ENCODE measurements at places on chromosomes 5 and 9.

DNA sequence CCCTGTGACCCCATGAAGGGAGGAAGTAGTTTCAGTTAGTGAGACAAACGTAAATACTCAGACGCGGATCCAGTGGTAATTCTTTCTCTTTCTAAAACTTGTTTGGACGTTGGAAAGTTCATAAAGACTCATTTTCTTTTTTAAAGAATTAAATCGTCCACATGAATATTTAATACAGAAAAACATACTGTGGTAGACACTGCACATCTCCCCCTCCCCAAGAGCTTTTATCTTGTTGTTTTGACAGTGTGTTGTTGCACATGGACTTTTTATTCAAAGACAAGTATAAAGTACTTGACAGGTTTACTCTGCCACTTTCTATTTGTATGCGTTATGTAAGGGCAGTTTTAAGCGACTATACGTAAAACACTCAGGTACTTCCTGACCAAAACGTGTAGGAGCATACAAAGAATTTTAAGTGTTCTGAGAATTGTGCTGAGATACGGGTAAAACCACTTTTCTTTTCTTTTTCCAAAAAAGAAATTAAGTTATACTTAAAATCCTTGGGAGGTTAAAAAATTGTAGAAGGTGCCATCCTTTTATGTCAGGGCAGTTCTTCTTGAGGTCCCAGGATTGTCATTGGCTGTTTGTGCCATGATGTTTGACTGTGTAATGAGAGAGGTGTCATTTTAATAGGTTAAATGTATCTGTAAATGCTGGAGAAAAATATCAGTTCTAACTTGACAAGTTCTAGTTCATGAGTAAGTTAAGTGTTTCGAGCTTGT is 1.3 kb downstream of the NIPBL start:
- DNase-seq, result no peak

- no peak for DNase-seq
Observed at GRCh38 chr9:1454211-1454610, 404.1 kb downstream of the DMRT2 start.

- no peak for DNase-seq
Observed at GRCh38 chr9:135968083-135968476, 6.9 kb upstream of the UBAC1 start.

DNA sequence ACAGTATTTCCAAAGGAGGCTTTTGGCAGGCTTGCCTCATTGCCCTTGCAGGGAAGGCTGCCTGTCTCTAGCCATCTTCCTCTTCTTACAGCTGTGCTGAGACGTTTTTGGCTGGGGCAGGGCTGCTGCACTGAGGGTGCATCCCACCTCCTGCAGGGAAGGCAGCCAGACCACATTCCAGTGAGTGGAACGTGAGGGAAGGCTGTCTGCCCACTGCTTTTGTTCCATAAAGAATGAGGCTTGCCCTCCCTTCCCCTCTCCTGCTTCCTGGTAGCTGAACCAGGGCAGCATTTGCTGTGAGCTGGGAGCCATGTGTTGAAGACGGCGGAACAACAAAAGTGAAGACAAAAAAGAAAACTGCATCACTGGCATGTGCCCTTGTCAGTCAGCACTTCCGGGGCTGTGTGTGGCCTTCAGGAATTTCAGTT is 16.8 kb downstream of the MGAT1 start:
- DNase-seq, result no peak

DNA sequence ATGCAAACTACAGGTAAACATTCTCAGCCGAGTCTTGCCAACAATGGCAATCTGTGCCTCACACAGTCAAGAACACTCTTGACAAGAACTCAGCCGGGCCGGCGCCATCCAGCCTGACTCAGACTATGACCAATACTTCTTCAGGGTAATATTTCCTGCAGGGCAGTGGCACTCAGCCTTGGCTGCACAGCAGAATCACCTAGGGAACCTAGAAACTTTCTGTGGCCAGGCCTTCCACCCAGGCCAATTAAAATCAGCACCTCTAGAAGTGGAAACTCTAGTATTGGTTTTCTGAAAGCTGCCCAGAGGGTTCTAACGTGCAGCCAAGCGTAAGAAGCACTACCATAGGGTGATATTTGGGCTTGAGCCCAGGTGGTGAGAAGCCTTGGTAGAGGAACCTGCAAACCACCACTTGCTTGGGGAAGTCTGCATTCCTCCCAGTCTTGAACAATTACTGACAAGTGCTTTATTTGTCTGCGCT is 120.6 kb downstream of the TTLL11 start:
- no peak for DNase-seq

DNA sequence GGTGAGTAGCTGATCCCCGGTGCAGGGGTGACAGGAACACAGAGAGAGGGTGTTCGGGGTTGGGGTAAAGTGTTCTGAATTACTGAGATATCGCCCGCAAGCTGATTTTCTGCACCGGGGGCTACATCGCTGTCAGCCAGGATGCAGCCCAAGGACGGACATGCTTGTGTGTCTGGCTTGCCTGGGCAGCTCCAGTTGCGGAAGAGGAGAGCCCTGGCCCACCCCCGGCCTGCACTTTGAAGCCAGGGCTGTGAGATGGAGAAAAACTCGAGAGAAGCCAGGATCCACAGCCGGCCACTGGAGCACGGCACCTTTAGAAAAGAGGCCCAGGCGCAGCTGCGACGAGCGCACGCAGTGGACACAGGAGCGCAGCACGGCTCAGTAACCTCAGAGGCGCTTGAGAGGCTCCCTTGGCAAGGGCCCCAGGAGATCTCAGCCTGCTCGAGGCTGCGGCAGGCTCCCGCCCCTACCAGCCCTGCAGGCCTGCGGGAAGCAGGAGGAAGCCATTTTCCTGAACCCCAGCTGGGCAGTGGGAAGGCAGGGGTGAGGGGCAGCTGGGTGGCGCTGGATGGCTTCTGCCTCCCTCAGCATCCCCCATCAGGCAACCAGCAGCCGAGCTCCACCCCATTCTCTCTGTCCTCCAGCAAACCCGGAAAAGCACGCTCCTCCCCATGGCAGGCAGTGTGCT is 59.2 kb downstream of the C9orf50 start:
- no peak for DNase-seq
